ENCODE measurements at places on chromosomes 2 and 18.
A peak's percentile ranks its signal among the peaks of the same experiment; 100 is the strongest.

DNA sequence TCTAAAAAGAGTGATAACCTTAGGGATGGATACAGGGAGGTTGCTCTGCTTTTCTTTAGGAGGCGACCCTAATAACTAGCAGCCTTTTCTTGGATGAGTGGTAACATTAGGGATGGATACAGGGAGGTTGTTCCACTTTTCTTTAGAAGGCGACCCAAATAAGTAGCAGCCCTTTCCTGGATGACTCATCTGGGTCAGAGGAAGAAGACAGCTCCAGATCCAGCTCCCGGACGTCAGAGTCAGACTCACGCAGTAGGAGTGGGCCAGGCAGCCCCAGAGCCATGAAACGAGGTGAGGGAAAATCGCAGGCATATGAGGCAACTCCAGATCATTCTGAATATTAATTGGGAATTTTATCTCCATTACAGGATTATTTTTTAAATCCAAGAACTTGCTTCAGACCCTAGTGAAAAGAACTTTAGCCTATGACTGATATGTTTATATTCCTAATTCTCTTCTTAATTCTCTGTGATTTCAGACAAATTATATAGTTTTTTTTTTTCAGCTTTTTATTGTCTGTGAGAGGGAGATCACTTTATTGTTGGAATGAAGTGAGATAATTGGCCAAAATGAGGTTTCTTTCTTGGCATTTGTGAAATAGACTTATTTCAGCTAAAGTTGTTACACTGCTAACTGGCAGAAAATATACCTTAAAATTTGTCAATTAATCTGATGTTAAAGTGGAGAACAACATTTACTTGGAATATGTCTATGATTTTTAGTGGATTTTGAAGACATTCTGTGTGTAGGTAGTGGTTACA, 31.2 kb upstream of the C1GALT1C1L start:
- DNase-seq = no peak

- peak; percentile 90 for DNase-seq
Measured at GRCh38 chr18:77114415-77115191, 18.0 kb downstream of the MBP start.

DNA sequence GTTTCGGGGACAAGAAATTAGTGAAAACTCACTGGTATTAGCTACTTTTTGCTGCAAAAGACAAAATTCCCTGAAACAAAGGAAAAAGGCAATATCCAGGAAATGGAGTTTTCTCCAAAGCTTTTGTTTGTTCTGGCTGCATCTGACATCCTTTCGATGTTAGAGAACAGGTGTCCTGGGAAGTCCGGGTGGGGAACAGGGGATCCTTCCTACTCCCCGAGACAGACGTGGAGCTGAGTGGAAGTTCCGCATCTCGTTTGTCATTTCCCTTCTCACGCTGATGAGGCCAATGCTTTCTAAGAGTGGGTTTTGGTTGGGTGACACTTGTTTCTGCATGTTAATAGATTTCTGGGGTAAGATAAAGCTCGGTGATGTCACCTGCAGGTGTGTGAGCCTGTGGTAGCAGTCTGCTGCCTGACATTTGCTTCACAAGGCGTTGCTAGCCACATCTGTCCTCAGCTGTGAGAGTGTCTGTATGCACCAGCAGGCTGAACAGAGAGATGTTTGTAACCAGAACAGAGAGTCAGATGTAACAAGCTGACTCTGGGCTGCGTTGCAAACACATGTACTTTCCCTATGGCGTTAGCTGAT, 125.9 kb downstream of the ACOXL start:
- DNase-seq = no peak

GRCh38 chr2:66573821-66574233, 138.9 kb downstream of the MEIS1 start:
- DNase-seq = no peak

DNA sequence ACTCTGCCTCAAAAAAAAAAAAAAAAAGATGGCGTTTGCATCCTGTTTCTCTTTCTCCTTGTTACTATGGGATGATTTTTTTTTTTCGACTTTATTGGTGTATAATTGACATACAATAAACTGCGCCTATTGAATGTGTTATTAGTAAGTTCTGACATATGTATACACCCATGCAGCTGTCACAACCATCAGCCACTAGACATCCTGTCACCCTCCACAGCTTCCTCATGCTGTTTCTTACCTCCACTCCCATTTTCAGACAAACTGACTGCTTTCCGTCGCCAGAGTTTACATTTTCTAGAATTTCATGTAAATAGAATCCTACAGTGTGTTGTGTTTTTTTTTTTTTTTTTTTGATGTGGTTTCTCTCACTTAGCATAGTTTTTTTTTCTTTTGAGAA, 27.9 kb downstream of the RRM2 start:
- DNase-seq = no peak

DNA sequence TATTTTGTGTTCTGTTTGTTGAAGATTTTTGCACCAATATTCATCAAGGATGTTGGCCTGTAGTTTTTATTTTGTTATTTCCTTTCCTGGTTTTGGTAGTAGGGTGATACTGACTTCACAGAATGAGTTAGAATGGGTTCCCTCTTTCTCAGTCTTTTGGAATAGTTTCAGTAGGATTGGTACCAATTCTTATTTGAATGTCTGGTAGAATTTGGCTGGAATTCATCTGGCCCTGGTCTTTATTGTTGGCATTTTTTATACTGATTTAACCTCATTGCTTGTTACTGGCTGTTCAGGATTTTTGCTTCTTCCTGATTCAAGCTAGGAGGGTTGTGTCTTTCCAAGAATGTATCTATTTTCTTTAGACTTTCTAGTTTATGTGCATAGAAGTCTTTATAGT, 263.7 kb downstream of the SOX11 start:
- DNase-seq = no peak

DNA sequence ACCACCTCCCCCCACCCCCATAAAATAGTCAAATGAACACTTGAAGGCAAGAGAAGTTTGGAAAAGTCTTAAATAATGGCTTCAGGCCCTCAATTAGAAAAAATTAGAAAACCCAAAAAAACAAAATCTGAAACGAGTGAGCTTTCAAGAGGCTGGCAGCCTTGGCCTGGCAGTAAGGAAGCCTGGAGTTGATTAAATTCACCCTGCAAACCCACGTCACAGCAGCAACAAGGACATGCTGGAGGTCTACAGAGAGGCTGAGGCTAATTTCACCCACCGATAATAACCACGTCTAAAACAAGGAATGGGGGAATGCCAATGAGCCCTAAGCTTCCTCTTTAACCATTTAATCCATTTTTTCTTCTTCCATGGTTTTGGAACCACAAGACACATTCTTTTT, 122.7 kb upstream of the SMAD7 start:
- DNase-seq = no peak

DNA sequence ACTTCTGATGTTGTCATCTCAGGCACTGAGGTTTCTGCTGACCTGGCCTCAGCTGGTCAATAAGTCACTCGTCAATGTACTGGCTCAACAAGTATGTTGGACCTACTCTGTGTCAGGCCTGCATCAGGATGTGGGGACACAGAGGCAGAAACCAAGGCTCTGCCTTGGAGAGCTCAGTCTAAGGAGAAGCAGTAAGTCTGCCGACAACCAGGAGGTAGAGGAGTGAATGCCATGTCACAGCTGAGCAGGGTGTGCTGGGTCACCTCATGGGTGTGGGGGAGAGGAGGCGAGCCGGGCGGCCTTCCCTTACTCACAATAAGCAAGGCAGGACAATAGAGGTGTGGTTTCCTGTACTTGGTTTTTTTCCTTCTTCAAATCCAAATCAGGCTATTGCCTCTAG, 75.8 kb downstream of the COLEC12 start:
- DNase-seq = no peak

DNA sequence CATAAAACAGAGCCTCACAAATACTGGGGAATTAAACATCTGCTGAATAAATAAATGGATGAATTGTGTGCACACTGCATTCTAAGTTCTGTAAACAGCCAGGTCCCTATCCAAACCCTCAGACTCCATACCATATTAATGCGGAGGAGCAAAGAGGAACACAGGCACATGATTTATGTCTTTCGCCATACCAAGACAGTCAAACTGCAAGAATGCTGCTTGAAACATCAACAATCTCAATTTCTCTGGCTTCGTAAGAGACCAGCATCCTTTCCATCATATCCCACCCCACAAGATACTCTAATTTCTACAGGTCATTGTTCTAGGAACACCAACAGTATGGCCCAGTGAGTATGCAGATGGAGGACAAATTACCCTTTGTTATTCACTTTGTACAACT, 15.0 kb downstream of the KANSL3 start:
- DNase-seq = no peak

DNA sequence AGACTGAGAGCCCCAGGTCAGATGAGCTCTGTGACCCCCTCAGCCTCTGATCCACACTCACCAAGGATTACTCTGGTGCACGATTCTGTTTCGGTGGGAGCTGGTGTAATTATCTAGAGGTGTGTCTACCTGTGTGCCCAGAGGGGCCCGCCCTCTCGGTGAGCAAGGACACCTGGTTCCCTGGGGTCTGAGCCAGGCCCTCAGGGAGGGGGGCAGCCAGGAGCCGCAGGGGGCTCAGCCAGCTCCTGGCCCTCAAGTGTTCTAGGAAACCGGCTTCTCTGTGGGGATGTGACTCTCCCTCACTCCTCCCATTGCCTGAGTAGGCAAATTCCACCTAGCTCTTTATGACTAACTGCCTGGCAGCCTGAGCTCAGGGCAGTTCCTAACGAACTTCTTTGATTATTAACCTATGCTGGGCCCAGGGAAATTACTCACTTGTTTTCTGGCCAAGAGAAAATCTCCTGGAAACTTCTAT, 17.4 kb downstream of the AGAP1 start:
- no peak for DNase-seq

DNA sequence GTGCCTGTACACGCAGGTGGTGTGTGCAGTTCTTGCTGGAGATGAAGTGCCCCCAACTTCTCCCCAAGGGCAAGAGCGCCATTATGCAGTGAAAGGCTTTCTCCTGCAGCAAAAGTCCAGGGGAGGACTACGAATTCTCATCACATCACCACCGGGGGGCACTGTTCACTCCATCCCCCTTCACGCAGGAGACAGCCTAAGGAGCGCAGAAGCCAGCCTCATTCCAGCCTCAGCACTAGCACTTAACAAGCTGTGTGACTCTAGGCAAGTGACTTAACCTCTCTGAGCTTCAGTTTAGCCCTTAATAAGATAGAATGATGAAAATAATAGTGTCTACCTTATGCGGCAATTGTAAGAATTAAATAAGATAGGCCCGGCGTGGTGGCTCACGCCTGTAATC, 32.3 kb downstream of the DNMT3A start:
- peak; percentile 59 for DNase-seq

- no peak for DNase-seq
Measured at GRCh38 chr2:226796840-226797288, 2.8 kb downstream of the IRS1 start.

GRCh38 chr2:24189551-24189950, 14.7 kb downstream of the FAM228A start:
- DNase-seq = no peak

- DNase-seq = no peak
Measured at GRCh38 chr2:118349365-118349764, 261.1 kb downstream of the INSIG2 start.

DNA sequence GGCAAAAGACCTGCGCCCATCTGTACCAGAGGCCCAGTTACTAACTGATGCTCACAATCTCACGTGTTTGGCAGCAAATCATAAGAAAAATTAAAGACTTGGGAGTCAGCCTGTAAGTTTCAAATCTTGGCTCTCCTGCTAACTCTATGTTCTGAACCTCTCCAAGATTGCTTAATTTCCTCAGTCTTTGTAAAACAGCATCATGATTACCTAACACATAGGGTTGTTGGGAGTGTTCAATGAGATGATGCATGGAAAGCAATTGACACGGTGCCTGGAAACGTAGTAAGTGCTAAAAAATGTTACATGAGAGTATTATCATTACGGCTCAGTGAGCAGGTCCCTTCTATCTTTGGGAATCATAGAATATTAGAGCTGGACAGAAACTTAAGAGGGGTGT, 497.6 kb upstream of the TCF4 start:
- no peak for DNase-seq

GRCh38 chr2:145759228-145759915, 1239.5 kb upstream of the ZEB2 start:
- no peak for DNase-seq

GRCh38 chr2:127701193-127701650, at the start of gene SFT2D3:
TSS of gene SFT2D3 (plus strand) at chr2:127701497. CDS start at chr2:127701529, 32 bp downstream.
- peak; percentile 95 for DNase-seq

DNA sequence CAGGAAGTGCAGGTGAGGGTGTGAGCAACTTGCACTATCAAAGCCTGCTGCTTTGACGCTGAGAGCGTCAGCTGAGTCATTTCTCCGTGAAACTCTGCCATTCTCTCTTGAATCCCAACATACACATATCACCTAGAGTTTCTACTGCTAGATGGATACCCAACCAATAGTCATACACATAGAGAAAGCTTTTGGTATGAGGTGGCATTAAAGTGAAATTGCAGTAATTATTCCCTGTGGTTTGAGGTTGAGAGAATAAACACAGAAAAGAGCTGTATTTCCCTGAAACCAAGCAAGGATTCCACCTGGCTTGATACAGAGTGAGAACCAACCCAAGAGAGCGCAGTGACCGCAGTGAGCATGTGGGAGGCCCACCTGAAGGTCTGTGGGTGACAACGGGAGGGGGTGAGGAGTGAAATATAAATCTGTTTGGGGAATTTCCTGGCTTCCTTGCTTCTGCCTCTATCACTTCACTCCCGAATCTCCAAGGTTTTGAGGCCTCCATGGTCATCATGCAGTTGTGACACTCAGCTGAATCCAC, 28.8 kb upstream of the TMEM18 start:
- no peak for DNase-seq

DNA sequence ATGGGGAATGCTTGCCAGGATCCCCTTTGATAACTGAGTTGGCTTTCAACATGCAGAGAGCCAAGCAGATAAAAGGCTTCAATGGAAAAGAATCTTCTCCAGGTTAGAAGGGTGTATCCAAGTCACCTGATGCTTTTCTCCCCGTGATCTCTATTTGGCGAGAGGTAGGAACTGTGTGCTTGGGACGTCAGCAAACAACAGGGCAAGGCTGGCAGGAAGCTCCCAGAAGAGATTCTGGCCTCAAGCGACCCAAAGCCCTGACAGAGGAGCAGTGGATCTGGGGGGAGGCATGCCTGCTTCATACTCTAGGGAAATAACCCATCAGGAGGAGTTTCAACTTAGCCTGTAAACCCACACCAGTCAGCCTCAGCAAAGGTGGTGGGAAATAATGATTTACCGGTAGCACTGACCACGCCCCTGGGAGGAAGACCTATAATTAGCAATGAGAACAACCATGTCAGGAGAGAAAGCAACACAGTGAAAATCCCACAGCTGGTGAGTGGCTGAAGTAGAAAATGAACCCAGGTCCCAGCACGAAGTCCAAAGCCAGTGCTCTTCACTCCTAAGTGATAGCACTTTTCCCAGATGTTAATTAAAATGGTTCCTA, 76.3 kb upstream of the SEC11C start:
- no peak for DNase-seq

GRCh38 chr2:170503971-170504809, 210.9 kb upstream of the SP5 start:
- DNase-seq = no peak

DNA sequence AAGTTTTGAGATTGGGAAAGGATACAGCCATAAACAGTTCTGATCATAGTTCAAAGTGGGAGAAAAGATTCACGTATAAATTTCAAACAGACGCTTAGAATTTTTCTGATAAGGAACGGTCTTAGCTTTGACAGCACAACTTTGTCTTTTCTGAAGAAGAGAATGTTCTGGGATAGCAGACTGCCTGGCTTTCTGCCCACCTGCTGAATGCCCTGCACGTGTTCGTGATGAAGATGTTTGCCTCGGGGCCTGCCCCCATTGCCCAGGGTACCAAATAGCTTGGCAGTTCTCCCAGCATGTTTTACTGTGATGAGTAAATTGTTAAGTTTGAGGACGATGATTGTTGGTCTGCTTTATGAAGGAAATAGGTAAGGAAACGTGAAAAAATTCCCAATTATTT, 4.6 kb downstream of the MRPL33 start:
- DNase-seq = no peak
